ENCODE measurements at places on chromosomes 12 and 14. TPM values are rescaled to one million over a fixed set of nuclear protein-coding genes. Genes with fewer than 3 reads are reported as not detected.

GRCh38 chr12:109888179-109889020 is 8.1 kb upstream of the GLTP start:
- DNase-seq, result peak; percentile 86

DNA sequence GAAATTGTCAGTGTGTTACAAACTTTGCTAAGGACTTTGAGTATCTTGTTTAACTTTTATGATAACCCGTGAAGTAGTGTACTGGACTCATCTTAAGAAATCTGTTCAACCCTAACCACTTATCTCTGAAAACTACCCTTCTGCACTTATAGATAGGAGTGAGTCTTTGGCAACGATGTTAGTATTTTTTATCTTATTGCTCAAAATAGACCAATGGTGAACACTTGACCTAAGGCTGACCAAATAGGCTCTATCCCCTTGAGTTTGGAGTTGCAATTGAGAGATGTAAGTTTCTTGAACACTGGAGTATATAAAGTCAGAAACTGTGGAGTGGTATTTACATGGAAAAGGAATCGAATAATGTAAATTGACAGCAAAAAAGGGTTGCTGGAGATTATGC is 786.1 kb downstream of the TMTC2 start:
- DNase-seq, result no peak

DNA sequence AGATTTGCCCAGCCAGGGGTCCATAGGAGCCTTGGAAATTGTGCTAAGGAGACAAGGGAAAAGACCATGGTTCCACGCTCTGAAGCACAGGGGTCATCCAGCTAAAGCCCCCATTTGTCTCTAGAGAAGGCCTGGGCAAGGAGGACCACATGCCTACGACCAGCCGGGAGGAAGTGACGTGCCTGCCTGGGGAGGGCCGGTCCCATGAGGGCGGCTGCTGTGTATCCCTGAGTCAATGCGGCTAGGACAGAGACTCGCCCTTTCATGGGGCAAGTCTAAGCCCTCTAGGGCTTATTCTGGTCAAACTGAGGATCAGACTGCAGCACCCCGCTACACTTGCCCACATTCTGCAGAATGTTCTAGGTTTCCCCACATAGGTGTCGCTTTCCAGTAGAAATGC is 20.6 kb upstream of the RIN3 start:
- no peak for DNase-seq

GRCh38 chr12:49288412-49288853 is 6.5 kb upstream of the PRPH start:
- peak; percentile 62 for DNase-seq

DNA sequence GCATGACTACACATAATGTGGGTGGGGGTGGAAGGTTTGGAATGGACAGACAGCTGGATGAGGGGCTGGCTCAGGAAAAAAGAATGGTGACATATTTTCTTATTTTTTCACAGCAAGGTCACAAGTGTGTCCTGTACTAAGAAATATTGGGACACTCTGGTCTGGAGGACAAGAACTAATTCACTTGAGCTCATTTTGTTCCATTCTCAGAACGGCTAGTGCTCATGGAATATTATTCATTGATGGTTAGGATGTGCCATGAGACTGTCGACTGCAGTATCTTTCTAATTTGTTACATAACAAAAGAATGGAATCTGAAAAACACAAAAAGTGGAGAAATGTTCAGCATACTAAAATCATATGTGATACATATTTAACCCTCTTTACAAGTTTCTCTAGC is 149.5 kb downstream of the BMP4 start:
- no peak for DNase-seq

DNA sequence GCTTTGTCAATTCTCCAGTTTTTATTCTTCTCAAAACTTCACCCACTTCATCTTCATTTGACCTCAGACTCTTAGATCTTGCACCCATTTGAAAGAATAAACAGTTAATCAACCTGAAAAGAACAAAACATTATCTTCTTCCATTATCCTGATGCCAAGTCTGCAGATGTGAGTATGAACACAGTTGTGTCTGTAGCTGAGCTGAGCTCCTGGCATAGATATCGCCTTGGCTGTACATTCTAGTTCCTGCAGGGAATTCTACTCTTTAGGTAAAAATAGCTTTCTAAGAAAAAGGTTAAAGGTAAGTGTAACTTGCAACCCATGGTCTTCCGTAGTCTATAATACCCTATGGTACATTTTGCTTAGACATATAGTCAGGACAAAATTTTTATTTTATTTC is 169.7 kb downstream of the KCNA5 start:
- DNase-seq, result no peak

DNA sequence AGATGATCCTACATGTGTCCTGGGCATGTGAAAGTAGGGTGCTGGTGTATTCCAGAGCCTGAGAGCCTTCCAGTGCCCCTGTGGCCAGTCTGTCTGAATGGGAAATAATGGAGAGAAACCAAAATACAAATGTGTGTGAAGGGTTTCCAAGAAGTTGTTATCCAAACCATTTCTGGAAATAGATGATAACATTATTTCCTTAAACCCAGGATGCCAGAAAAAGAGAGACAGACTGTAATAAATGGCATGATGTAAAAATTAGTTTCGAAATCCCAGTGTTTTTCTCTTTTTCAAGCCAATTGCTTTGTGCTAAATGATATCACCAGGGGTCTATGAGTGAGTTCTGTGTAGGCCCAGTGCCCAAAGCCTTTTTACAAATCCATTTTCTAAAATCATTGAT is 175.3 kb downstream of the PHLDA1 start:
- DNase-seq, result no peak

CLEC4D gene
- total RNA-seq, result not detected

LPCAT3 gene
- total RNA-seq, result 13.7 TPM

All from Daoy (cell line).